Upper lobe of right lung (tissue), 1 donor: ENCODE measurements at places on chromosomes 5 and 9. TPM values are rescaled to one million over a fixed set of nuclear protein-coding genes. Genes with fewer than 3 reads are reported as not detected.

KCNMB1 gene
- 1.5 TPM for total RNA-seq

MARCOL gene
- total RNA-seq: not detected

IL13 gene
- total RNA-seq: not detected

KIAA0825 gene
- 4.4 TPM for total RNA-seq

GRCh38 chr5:66438696-66439095 lies 157.5 kb upstream of the MAST4 start:
- no peak for DNase-seq

DNA sequence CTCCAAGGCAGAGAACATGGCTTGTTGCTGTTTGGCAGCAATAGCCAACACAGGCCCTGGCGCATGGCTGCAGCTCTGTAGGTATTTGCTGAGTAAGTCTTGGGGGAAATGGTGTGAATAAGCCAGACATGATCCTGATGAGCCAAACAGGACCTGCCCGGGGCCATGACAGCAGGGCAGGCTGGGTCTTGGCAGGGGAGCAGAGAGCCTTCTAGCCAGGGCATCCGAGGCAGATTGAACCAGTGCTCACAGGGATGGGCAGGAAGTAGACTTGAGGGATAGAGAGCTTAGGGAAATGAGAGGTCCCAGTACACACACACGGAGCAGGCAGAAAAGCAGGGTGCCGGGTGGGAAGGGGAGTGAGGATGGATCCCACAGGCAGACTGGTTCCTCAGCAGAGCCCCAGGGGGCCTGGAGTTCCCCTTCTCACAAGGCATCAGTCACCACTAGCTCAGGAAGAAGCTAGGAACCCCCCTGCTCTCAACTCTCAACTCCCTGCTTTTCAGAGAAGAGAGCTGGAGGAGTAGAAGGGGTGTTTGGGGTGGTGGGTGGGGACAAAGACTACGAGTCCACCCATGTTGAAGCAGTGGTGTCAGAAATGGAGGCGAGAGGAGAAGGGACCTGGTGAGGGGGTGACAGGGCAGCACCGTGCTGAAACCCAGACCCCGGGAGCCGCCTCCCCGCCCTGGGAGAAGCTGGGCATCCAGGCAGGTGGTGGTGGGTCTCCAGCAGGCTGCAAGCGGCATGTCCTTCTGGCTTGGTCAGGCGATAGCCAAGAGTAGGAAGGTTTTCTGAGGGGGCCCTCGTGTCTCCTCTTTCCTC lies 111.1 kb downstream of the RGS3 start:
- DNase-seq: peak; percentile 30

DNA sequence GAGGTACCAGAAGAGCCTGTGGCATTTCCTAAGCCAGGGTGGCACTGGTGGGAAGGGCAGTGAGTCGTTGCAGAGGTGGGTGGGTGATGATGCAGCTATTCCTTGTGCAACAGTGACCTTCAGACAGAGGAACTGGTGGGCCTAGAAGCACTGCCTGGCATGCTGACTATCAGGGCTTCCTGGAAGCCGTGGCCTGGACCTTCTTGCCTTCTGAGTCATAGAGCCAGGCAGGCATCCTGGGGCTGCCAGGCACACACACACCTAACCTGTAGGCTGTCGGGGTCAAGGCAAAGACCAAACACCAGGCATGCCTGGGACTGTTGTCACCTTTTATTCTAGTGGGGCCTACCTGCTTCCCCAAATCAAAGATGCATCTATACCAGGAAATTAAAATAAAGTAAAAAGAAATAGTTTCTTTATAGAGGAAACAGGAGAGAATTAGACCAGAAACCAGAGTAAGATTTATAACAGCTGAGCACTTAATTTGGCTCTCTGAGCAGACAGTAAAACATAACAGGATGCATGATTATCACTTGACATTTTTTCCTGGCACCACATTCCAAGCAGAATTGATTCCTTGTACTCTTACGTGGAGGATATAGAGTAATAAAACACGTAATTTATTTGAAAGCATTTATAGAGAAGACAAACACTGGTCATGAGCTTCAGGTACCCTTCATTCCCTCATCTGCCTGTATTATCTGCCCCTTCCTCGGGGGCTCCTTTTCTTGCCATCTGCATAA lies 25.1 kb downstream of the NANS start:
- peak; percentile 72 for DNase-seq

- DNase-seq: no peak
These were observed 39.3 kb upstream of the CTSL start for GRCh38 chr9:87686520-87687090.

- no peak for DNase-seq
These were observed 19.4 kb upstream of the LCP2 start for GRCh38 chr5:170316937-170317336.

DNA sequence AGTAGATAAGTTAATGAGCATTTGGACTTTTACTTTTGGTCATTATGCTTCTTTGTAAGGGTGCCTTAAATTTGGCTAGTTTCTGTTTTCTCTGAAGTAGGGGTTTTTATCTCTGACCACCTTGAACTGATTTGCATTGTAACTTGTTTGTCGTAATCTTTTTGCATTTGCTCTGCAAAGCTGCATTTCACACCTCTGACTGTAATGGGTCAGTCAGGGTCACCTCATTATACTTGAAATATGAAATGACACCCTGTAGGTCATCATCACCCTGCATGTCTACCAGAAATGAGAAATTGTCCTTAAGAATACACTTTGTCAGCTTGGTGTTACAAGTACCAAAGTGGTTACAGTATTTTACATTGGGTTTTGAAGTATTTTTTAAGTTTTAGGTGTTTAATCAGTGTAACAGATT lies 74.0 kb downstream of the KCNN2 start:
- no peak for DNase-seq

DNA sequence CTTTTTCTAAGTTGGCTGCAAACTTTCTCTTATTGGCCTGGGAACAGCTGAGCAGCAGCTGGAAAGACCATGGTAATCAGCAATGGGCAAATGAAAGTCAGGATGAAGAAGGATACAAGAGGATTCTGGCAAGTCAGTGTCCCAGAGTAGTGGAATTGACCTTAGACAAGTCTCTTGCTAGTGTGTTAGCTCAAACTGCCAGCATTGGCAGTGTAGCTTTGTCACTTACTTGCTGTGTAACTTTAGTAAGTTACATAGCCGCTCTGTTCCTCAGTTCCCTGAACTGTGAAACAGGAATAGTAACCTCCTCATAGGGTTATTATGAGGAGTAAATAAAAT lies 3.6 kb downstream of the ALDH1A1 start:
- no peak for DNase-seq

DNA sequence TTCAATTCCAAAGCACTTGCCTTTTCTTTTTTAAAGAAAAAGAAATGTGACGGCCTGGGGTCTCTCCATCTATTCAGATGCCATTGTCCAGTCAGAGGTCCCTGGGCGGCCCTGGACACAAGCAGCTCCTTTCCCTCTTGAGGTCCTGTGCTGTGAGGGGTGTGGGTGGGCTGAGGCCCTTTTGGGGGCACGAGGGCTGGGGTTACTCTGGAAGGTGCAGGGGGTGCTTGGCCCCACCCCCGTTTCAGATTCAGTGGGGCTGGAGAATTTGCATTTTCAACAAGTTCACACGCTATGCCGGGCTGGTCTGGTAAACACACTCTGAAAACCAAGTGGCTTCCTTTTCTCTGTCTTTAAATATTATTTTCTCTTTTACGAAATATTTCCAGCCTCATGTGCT lies 91.4 kb upstream of the PHYKPL start:
- DNase-seq: peak; percentile 45

DNA sequence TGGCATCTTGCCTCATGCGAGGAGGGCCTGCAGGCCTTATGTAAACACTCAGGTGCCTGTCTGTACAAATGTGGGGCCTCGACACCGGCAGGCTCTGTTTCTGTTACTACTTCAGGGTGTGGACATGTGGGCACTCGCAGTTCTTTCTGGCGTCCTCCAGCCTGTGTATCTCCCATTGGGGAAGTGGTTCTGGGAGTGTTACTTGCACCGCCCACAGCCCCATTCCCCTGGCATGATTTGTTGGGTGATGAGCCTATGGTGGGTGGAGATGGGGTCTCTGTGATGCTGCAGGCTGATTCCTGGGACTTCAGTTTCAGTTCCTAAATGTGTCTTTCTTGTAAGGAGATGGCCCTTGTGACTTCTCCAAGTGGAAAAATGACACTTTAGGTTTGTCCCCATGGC lies 82.1 kb upstream of the PITX1 start:
- DNase-seq: peak; percentile 82

GRCh38 chr9:121886759-121887485 lies 206.2 kb downstream of the TTLL11 start:
- no peak for DNase-seq

- DNase-seq: no peak
These were observed 201.1 kb downstream of the SNX18 start for GRCh38 chr5:54718656-54719055.

- no peak for DNase-seq
These were observed 43.9 kb upstream of the ARAP3 start for GRCh38 chr5:141725891-141726290.

GRCh38 chr9:133367221-133367620 lies 8.6 kb downstream of the SURF4 start:
- no peak for DNase-seq
